ENCODE measurements at places on chromosomes 5 and 9. TPM values are rescaled to one million over a fixed set of nuclear protein-coding genes. Genes with fewer than 3 reads are reported as not detected.

- no peak for DNase-seq
- no peaks in the 10 kb centered on the region for H3K27me3 ChIP-seq
- H3K27ac ChIP-seq = peak overlapping the region; percentile 98
- peak overlapping the region; percentile 93 for H3K4me3 ChIP-seq
Measured at GRCh38 chr9:122904466-122904822, 715 bp downstream of the RC3H2 start.

DNA sequence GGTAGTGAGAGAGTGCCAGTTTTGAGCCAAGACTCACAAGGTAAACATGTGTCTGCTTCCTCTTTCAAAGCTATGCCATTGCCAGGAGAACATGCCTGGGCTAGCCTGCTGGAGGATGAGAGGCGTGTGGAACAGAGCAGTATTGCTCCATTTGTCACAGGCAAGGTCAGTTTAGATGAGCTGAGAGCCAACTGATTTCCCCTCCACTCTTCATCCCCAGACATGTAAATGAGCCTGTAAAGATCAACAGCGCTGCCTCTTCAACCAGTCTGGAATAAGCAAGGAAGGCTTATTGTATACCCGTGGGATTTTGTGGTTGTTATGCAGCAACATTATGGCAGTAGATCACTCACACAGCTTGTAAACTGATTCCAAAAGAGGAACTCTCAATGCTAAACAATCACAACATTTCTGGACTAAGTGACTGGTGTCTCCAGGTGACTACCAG, 8.2 kb upstream of the GDNF start:
- peaks cover 4% of the 10 kb centered on the region for H3K27me3 ChIP-seq
- no peak for DNase-seq
- H3K27ac ChIP-seq = no peak overlapping the region
- H3K36me3 ChIP-seq = no peaks in the 10 kb centered on the region

DNA sequence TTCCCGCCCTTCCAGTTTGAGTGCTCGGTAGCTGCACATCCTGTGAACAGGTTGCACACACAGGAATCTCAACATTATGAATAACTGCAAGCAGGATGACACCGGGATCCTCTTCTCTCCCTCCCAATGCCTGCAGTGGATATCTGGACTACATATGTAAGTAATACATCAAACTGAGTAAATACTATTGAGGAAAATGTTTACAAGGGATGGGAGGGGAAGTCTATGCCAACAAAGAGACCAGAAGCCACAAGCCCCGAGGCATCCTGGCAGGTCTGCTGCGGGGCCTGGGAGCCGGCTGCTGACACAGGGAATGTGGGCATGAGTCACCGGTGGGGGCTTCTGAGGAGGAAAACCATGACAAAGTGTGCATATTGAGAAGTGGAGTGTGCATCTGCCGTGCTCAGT, 8.6 kb upstream of the ANKRD33B start:
- no peak overlapping the region for H3K27ac ChIP-seq
- no peaks in the 10 kb centered on the region for H3K36me3 ChIP-seq
- H3K4me3 ChIP-seq = no peak overlapping the region
- DNase-seq = no peak
- peaks cover 42% of the 10 kb centered on the region for H3K4me1 ChIP-seq

GRCh38 chr5:39219437-39219836, at the start of gene FYB1:
Gene FYB1, minus strand, starts transcription at chr5:39219563. Its CDS starts 16,603 bp downstream, at chr5:39202960.
- DNase-seq = peak; percentile 85
- peaks cover 88% of the 10 kb centered on the region for H3K4me1 ChIP-seq
- no peaks in the 10 kb centered on the region for H3K27me3 ChIP-seq
- H3K4me3 ChIP-seq = no peak within 1 kb of the TSS

GRCh38 chr9:113776194-113776593, 99.9 kb upstream of the ZNF618 start:
- H3K27ac ChIP-seq = no peak overlapping the region
- no peaks in the 10 kb centered on the region for H3K27me3 ChIP-seq
- H3K4me1 ChIP-seq = no peaks in the 10 kb centered on the region
- no peak for DNase-seq

DNA sequence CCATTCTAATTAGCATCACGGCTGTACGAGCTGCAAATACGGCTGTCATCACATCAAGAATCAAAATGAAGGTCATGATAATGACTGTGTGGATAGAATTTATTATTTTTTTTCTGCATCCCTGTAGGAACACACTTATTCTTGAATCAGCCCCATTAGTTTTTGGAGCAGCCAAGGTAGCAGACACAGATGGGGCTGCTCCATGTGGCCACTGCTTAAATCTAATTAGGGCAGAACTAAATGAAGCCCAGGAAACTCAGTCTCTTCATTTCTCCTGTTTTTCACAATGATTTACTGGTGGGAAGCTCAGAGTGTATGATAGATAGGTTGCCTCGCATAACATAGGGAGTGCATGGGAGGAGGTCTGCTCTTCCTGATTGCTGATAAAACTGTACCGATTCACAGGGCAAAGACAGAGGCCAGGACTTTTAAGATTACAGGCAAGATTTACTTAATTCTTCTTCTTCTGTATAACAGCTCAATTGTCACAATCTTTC, 275.5 kb downstream of the GLIS3 start:
- H3K27me3 ChIP-seq = no peaks in the 10 kb centered on the region
- H3K27ac ChIP-seq = no peak overlapping the region
- no peak for DNase-seq
- no peaks in the 10 kb centered on the region for H3K36me3 ChIP-seq

- DNase-seq = no peak
- no peaks in the 10 kb centered on the region for H3K4me1 ChIP-seq
- H3K27me3 ChIP-seq = no peaks in the 10 kb centered on the region
- no peak overlapping the region for H3K4me3 ChIP-seq
- no peak overlapping the region for H3K27ac ChIP-seq
Measured at GRCh38 chr9:23542438-23542837, 283.6 kb downstream of the ELAVL2 start.

DNA sequence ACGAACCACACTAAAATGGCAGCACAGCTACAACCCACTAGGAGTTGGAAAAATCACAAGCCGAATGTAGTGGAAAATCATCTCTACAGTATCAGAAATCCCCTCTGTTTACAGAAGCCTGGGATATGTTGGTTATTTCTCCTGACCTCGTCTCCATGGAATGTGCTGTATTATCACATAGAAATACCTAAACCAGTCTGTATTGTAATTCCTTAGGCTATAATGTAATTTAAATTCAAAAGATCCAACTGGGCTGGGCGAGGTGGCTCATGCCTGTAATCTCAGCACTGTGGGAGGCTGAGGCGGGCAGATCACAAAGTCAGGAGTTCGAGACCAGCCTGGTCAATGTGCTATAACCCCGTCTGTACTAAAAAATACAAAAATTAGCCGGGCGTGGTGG, 244.8 kb upstream of the MPDZ start:
- DNase-seq = no peak
- H3K4me3 ChIP-seq = no peak overlapping the region
- H3K4me1 ChIP-seq = no peaks in the 10 kb centered on the region
- no peaks in the 10 kb centered on the region for H3K36me3 ChIP-seq

DNA sequence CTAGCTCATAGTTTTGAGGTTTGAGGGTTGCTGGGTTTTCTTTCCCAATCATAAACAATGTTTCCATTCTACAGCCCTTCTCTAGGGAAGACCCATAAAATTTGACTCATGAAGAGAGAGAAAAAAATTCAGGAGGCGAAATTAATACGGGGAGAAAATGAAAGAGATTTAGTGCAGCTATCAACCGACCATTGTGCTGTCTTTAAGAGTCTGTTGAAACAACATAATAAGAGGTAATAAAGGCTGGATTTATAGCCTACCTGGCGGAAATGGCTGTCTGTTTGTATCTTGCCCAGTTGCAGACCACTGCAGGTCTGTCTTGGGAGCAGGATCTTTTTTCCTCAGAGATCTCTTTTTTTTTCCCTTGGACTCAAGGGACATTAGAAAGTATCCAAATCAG, 66.9 kb downstream of the TLR4 start:
- no peaks in the 10 kb centered on the region for H3K36me3 ChIP-seq
- no peak overlapping the region for H3K27ac ChIP-seq
- no peaks in the 10 kb centered on the region for H3K27me3 ChIP-seq
- no peak overlapping the region for H3K4me3 ChIP-seq
- no peaks in the 10 kb centered on the region for H3K4me1 ChIP-seq

DNA sequence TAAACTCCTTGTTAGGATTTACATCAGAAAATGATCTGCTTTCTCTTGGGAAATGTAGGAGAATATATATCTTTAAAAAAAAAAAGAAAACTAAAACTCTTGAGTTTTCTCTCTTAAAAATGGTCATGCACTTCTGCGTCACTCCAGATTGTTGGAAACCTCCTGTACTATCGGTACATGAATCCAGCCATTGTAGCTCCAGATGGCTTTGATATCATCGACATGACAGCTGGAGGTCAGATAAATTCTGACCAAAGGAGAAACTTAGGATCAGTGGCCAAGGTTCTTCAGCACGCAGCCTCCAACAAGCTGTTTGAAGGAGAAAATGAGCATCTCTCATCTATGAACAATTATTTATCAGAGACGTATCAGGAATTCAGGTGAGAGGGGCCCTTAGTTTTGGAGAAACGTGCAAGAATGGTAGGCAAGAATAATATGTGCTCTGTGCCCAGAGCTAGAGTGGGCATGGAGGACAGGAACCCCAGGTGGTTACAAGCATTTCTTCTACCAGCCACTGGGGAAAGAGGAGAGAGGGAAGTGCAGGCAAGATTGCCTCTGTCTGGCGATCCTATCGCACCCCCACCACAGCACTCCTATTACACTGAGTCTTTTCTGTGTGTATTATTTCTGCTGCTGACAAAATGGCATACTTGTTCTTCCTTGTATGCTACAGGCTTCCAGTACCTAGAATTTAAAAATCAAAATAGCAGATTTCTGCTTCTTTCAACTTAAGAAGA, 41.4 kb upstream of the F2R start:
- H3K27me3 ChIP-seq = no peaks in the 10 kb centered on the region
- H3K27ac ChIP-seq = peak overlapping the region; percentile 30
- no peaks in the 10 kb centered on the region for H3K36me3 ChIP-seq
- DNase-seq = no peak
- no peaks in the 10 kb centered on the region for H3K4me1 ChIP-seq

- H3K4me3 ChIP-seq = no peak overlapping the region
- H3K27me3 ChIP-seq = no peaks in the 10 kb centered on the region
- H3K27ac ChIP-seq = no peak overlapping the region
- no peak for DNase-seq
- no peaks in the 10 kb centered on the region for H3K4me1 ChIP-seq
Measured at GRCh38 chr5:164610374-164610773, 1105.0 kb downstream of the MAT2B start.

DNA sequence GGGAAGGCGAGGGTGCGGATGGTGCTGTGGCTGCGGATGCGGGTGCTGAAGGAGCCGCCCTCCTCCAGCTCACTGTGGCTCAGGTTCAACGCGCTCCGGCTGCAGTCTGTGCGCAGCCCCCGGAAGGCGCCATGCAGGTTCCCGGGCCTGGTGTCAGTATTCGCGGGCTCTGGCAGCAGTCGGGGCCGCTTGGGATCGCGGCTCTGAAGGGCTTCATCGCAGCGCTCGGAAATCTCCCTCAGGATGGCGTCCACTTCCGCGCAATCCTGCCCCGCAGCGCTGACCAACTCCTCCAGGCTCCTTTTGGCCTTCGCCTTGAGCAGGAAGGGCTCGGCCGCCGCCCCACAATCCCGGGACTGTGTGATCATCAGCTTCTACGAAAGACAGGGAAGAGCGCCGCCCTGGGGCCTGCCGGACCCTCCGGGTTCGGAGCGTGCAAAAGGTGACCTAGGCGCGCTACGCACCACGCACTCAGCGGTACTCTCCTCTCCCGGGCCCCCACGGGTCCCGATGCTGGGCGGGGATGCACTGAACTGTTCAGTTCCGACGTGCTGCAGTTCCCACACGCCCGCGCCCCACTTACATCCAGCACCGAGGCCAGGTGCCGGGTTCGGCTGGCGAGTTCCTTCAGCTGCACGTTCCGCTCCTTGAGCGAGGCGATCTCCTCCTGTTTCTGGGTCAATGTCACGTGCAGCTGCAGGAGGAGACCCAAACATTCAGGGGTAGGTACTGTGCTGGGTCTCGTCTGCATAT, 6.5 kb downstream of the MCIDAS start:
- DNase-seq = no peak
- H3K27ac ChIP-seq = no peak overlapping the region
- H3K36me3 ChIP-seq = no peaks in the 10 kb centered on the region
- peaks cover 90% of the 10 kb centered on the region for H3K27me3 ChIP-seq
- no peak overlapping the region for H3K4me3 ChIP-seq

- H3K4me3 ChIP-seq = no peak overlapping the region
- no peaks in the 10 kb centered on the region for H3K4me1 ChIP-seq
- H3K36me3 ChIP-seq = no peaks in the 10 kb centered on the region
- no peak for DNase-seq
Measured at GRCh38 chr5:133662578-133662977, 50.2 kb upstream of the FSTL4 start.

GRCh38 chr5:113909782-113910181, 396.3 kb downstream of the YTHDC2 start:
- DNase-seq = no peak
- no peaks in the 10 kb centered on the region for H3K4me1 ChIP-seq
- H3K27ac ChIP-seq = no peak overlapping the region
- no peak overlapping the region for H3K4me3 ChIP-seq
- no peaks in the 10 kb centered on the region for H3K27me3 ChIP-seq
- no peaks in the 10 kb centered on the region for H3K36me3 ChIP-seq

- no peaks in the 10 kb centered on the region for H3K4me1 ChIP-seq
- peaks cover 14% of the 10 kb centered on the region for H3K36me3 ChIP-seq
- no peaks in the 10 kb centered on the region for H3K27me3 ChIP-seq
- DNase-seq = no peak
- H3K4me3 ChIP-seq = no peak overlapping the region
- no peak overlapping the region for H3K27ac ChIP-seq
Measured at GRCh38 chr9:95239071-95239470, 78.4 kb downstream of the FANCC start.

DNA sequence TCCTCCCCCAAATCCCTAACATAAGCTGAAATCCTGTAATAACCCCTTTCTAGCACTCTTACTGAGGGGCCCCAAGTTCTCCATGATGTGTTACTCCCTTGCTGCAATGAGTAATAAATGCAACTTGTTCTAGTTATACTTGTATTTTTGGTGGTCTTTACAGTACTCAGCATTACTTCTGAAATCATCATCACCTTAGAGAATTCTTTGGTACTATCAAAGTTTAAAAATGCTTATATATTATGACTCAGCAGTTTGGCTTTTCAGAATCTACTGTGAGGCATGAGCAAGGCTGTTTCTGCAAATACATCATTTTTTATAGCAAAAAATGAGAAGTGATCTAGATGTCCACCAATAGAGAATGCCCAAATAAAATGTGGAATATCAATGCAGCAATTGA, 20.7 kb upstream of the ROPN1L start:
- H3K27me3 ChIP-seq = no peaks in the 10 kb centered on the region
- peaks cover 99% of the 10 kb centered on the region for H3K36me3 ChIP-seq
- no peak overlapping the region for H3K27ac ChIP-seq

Gene CCL21
- 367 TPM for polyA plus RNA-seq

Gene TNFSF8
- polyA plus RNA-seq = 10.2 TPM

Gene NR2F1
- 3.5 TPM for polyA plus RNA-seq

Gene CCDC183
- 0.41 TPM for polyA plus RNA-seq

Gene SLC6A3
- 0.02 TPM for polyA plus RNA-seq

Gene SETX
- polyA plus RNA-seq = 45.3 TPM

Gene ACTBL2
- polyA plus RNA-seq = not detected
